Kasumi-1 (cell line): ENCODE measurements at places on chromosomes 1 and 21.
A peak's percentile ranks its signal among the peaks of the same experiment; 100 is the strongest.

DNA sequence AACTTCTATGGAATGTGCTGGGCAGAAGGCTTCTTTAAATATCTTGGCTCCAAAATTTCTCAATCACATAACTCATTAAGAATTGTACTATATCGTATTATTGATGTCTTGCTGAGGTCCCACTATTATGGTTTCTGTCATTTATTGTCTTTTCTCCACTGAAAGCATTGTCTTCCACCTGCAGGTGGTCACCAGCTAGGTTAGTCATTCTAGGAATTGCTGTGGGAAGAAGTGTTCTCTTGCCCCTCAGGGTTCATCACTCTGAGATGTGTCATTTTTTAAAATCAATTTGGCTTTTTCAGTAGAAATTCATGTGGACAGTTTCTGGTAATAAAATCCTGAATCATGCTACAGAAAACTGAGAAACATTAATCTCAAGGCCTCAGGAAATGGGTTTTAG, 66.1 kb downstream of the NCAM2 start:
- DNase-seq: no peak

- DNase-seq: peak; percentile 43
These were observed at the start of gene TGFB2 for GRCh38 chr1:218344814-218345672. Gene TGFB2, plus strand, starts transcription at chr1:218345336. Its CDS starts 1,366 bp downstream, at chr1:218346702.

DNA sequence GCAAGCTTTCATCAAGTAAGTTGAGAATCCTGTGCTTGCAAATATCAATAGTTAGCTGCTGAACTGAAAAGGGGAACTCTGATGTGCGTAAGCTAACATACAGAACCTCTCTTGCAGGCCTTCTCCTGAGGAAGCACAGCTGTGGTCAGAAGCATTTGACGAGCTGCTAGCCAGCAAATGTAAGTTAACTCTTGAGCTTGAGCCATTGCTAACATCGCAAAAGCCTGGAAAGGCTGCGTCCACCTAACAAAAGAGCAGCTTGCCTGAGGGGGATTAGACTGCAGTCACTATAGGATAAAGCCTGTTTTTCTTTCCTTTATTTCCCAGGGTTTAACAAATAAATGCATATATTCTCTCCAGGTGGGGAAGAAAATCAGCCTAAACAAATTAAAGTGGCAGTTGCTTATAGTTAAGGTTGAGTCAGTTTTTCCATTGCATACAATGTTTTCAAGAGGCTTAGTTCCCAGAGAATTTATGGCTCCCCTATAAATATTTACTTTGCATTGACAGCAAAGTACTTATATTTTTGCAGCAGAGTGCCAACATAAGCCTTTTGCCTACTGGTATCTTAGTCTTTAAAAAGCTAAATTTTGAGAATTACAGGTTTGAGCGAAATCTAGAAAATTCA, 1.5 kb downstream of the RGS2 start:
- DNase-seq: peak; percentile 91

GRCh38 chr1:53478502-53478818, 19.3 kb downstream of the DMRTB1 start:
- no peak for DNase-seq
